A673 (cell line): ENCODE measurements at places on chromosomes 2 and 18.

DNA sequence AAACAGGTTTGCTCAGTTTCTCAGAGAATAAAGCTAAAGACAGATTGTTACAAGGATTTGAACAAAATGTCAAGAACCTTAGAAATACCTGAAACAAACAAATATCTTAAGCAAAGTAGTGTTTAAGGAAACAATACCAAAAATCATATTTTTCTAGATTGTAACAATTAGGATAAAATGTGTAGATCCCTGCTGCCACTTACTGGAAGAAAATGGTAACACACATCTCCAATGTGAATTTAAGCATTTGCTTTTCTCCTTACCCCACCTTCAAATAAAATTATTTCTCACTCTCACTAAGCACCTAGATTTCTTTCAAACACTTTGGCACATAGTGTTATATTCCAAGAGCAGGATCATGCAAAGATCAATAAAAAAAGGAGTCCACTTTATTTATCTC, 34.9 kb downstream of the SUCLG1 start:
- DNase-seq = peak; percentile 20

DNA sequence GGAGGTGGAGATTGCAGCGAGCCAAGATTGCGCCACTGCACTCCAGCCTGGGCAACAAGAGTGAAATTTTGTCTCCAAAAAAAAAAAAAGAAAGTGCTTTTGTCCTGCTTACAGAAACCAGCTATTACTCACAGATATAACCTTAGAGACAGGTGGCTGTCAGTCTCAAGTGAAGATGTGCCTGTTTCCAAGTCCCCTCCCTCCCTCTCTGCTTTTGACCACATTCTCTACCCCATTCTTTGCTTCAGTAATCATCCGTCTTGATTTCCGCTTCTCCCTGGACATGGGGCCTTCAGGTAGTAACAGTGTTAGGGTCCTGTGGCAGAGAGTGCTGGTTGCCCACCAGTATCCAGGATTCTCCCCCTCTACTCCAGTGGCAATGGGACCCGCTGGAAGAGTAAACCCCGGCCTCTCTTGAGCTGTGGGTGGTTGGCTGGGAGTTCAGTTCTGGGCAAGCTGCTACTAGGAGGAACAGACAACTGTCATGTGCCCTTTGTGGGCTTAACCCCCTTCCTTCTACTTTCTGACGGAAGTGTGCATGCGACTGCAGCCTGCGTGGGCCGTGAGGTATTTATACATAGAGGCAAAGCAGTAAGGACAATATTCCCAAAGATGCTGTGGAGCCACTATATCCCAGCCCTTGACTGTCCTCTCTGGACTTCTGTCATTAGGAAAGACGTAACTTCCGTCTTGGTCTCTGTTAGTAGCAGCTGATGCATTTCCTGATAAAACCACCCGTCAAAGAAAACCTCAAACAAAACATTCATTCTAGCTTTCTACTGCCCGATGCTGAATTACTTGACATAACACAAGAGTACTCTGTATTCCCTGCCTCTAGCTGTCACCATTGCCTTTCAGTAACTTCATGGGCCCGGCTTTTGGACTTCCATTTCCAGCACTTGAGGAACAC, 17.8 kb downstream of the PDCL3 start:
- DNase-seq = no peak

DNA sequence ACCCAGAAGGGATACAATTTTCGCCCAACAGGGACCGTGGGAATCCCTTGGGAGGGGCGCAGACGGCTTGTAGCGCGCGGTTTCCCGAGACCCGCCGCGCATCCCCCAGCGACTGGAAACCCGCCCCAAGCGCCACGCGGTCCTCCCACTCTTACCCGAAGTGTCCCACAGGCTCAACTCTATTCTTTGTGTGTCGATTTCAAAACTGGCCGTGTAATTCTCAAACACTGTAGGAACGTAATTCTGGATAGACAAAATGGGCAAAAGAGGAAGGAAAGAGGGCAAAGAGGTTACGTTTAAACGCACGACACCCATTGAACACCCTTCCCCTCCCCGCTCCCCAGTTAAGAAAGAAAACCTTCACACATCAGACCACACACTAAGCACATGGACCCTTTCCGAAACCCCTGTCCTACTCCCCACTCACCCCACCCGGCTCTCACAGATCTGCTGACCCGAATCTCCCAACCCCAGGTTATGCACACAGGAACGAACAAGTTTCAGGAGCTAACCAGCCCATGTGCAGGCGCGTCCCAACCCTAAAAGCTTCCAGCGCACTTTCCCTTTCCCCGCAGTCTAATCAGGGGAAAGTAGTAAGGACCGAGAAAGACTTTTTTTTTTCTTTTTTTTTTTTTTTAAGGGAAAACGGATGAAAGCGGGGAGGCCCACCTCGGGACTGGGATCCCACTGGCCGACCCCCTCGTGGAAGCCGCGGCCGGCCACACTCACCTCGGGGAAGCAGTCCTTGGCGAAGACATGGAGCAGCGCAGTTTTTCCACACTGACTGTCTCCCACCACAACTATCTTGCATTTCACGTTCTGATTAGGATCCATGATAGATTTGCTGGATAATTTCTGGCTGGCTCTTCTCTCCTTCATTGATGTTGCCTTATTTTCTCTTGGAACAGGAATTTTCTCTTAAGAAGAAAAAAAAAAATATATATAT, 655 bp downstream of the RND3 start:
- DNase-seq = peak; percentile 68

GRCh38 chr2:98399140-98399539, 45.5 kb upstream of the INPP4A start:
- no peak for DNase-seq

DNA sequence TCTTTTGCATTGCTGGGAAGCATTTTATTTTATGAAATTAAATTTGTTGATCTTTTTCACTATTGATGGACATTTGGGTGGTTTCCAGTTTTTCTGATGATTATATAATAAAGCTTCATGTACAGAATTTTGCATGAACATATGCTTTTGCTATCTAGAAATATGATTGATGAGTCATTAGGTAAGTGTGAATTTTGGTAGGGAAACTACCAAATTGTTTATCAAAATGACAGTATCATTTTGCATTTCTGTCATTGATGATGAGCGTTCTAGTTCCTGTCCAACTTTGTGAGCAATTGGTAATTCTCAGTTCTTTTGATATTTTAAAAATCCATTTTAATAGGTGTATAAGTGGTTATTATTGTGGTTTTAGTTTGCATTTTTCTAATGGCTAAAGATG, 67.7 kb downstream of the TAF4B start:
- DNase-seq = no peak

DNA sequence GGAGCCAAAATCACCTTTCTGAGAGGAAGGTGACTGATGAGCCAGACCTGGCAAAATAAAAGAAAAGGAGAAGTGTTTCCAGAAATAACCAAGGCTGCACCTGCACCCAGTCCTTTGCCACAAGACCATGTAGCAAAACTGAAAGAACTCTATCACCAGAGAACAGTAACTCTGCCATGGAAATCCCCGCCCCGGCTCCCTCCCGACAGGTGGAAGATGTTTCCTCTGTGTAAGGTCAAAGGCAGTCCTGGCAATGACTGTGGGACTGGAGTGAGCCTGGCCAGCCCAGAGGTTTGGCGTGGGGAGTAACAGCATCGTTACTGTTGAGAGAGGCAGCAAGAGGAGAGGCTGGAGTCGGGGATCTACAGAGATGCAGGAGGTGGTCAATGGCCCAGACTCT, 42.3 kb downstream of the SPRED2 start:
- no peak for DNase-seq

- no peak for DNase-seq
Observed at GRCh38 chr18:9689253-9689652, 18.8 kb upstream of the RAB31 start.

DNA sequence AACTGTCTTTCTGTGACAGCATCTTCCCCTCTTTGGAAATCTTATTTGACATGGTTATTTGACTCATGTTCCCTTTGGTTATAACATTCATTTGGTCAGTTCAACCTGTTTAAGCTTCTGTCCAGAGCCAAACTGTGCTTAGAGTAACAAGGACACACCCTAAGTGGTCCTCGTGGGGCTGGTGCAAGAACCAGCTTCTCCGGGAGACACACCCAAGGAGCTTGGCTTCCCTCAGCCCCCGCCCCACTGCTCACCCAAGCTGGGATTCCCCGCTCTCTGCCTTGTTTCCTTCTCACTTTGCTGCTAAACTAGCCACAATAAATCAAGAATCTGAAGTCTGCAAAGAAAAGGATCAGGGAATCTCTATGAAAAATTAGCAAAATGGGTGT, 1.4 kb downstream of the SCYGR3 start:
- no peak for DNase-seq

DNA sequence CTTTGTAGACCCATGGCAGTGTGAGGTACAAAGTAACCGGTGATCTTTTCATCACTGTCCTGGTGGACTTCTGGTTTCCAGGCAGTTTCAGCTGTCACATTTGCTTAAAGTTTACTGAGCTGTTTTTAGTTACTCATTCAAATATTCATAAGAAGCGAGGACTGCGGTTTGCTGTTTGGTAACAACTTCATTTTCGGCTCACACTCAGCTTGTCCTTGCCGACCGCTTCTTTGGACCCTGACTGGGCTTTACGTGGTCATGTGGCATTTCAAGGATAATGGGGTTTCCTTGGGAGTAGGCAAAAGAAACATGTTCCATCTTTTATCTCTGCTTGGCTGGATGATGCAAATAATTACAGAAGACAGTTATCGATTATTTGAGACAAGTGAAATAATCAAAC, 350.7 kb downstream of the PAX3 start:
- DNase-seq = no peak

DNA sequence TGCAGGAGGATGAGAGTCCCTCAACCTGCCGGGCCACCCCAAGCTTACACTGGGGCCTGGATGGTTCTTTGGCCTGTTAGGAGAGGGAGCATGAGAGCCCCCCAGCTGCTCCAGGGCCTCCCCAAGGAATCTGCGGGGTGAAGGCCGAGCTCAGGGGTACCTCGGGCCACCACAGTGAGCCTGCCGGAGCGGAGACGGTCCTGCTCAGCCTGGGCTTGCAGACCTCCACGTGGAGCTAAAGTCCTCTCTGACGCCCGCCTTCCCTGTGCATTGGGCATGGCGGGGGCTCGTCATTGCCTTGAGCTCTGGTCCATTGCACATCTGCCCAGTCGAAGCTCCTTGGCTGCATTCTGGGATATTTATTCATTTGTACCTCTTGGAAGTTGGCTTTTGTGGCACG, 62.7 kb downstream of the ASB1 start:
- DNase-seq = no peak

DNA sequence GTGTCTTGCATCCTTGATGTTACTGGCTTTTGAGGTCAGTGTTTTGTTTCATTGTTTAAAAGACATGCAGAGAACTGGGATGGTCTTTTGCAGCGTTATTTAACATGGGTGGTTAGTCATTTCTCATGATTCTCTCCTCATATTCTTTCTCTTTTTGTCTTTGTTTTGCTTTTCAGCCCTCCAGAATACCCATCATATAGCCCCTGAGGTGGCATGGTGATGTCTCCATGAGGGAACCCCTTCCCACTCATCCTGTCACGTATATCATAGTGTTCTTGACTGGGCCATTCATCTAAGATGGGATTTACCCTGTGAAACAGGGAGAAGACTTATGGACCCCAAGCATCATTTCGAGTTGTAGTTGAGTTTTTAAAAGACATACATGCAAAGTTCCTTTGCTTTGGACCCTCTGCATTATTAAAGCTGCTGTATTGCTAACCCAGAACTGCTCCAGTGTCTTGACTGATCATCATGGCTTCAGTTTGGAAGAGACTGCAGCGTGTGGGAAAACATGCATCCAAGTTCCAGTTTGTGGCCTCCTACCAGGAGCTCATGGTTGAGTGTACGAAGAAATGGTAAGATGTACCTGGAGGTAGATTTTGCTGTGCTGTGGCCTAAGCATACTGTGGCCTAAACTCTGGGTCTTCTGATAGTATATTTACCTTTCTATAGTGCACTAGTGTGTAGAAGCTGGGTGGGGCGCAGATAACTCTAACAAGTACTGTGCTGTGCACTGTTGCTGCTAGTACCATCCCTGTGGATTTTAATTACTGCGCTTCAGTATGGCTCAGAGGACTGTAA, 1.4 kb downstream of the EHBP1 start:
- no peak for DNase-seq

GRCh38 chr2:199870581-199870980, 19.6 kb upstream of the FTCDNL1 start:
- DNase-seq = no peak

GRCh38 chr2:173860082-173860481, 105.1 kb downstream of the SP3 start:
- DNase-seq = no peak

- no peak for DNase-seq
Observed at GRCh38 chr18:78418379-78418778, 561.2 kb upstream of the SALL3 start.

DNA sequence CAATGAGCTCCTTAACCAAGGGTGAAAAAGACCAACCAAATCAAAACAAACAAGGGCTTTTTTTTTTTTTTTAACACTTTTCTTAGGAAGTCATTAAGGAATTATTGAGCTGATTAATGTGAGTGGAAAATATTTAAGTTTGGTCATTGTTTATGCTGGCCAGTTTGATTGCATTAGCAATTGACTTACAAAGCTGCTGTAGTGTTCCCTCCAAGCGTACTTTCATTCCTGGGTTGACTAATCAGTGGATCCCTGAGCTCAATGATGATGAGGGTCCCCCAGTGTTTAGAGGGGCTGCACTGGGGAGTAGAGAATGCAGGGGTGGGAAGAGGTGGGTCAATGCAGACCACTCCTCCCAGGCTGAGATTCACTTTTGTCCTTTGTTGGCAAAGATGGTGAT, 119.3 kb downstream of the PRKCE start:
- no peak for DNase-seq

DNA sequence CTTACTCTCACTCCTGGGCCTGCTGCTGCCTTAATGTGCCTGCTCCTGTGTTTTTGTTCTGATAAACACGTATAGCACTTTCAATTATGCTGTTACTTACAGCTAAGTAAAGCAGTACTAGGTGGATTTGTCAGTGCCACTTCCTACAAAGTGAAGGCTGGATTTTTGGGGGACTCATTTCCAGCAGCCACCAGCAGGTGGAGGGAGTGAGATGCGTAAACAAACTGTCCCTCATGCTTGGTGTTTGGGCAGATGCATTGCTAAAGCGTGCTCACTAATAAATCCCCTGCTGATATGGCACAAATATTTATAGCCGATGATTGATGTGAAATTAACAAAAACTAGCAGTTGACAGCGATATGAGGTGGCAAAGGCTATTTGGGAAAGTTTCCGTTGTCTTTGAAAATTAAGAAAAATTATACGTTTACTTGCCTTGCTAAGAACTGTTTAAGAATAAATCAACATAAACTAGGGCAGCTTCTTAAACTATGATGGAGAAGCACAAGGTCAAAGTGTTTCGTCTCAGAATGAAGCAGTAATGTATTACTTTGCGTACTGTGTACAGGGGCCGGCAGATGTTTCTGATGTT, 101.7 kb downstream of the AGAP1 start:
- DNase-seq = peak; percentile 83

- peak; percentile 19 for DNase-seq
Observed at GRCh38 chr2:33051586-33052360, 105.0 kb downstream of the LTBP1 start.

DNA sequence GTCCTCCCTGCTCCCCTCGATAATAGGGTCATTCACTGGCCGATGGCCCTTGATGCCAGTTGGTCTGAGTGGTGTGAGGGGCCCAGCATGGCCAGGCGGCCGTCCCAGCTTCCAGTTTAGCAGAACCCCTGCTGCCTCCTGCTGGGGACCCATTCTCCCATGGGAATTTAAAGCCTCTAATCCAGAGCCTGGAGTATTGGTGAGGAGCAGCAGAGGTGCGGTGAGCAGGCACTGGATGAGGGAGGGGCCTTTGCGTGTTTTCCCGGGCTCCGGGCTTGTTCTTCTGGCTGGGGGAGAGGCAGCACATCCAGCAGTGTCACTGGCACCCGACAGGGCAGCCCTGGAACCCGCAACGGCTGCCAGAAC, 17.4 kb downstream of the KCNIP3 start:
- DNase-seq = no peak

- DNase-seq = no peak
Observed at GRCh38 chr2:19140463-19141208, 217.8 kb downstream of the OSR1 start.
